D341Med (cell line): ENCODE measurements at places on chromosomes 12 and 14.

- no peak for DNase-seq
These were observed 185.7 kb upstream of the NTF3 start for GRCh38 chr12:5246196-5246595.

DNA sequence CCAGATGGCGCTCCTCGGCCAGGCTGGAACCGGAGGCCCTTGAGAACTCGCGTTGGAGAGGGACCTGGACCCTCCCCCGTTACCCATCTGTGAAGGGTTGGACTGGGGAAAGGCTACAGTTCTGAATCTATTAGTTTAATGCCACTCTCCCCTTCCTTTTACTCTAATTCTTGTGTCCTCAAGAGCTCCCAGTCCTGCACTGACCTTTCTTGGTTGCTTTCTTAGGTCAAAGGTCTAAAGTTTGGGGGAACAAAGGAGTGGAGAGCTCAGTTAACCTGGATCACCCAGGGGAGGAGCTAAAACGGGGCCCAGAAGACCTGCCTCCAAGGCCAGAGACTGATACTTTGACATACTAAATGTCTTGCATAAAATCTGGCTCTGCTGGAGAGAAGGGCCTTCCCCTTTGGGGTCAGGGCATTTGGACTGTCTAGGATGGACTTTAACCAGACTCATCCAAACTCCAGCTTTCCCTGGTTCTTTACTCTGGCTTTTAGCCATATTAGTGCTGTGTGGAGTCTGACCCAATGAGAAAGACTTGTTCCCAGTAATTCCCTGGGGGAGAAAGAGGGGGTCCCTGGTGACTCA lies 923 bp upstream of the MLF2 start:
- DNase-seq, result no peak

DNA sequence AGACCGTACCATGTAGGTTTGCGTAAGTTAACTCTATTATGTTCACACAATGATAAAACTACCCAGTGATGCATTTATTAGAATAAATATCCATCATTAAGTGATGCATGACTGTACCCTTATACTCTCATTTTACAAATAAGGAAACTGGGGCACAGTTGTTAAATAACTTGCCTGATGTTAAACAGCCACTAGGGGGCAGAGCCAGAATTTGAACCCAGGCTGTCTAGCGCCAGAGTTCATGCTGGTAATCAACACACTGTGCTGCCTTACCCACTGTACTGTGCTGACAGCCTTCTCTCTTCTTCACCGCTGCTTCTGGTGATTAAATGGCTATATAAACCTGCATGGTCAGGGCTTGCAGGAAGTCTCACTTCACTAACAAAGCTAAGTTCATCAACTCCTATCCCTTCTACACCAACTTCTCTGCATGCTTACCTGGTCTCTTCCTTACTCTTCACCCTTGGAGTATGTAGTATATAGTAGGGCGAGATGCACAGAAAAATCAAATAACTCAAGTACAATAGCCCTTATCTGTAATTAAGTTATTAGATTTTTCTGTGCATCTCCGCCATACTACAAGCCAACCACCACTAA lies 43.6 kb upstream of the APPL2 start:
- peak; percentile 55 for DNase-seq

DNA sequence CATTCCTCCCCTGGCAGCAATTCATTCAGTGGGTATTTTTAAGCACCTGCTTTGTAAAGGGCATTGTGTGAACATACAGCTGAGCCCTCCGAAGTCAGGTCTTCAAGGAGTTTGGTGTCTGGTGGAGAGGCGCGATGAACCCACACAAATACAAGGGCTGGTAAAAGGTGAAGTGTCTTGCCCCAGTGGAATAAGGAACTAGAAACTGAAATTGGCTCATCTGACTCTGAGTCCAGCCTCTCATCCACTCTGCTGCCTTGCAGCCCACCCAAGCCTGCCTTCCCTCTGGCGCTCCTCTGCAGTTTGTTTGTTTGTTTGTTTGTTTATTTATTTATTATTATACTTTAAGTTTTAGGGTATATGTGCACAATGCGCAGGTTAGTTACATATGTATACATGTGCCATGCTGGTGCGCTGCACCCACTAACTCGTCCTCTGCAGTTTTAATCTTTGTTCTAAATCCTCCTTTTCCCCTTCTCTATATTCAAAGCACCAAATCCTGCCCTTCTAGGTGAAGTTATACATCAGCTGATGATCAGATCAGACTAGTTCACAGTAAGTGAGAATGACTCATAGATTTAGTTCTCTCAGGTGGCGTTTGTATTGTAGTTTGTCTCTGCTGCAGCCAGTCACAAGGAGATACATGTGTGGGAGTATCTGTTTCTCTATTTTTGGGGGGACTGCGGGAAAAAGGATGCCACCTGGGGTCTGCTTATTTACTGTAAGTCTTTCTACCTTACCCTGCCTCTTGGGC lies 394.5 kb downstream of the APAF1 start:
- DNase-seq, result no peak

- DNase-seq, result no peak
These were observed 4.3 kb upstream of the MMP19 start for GRCh38 chr12:55847033-55847432.

GRCh38 chr12:1157046-1157445 lies 166.0 kb downstream of the ERC1 start:
- no peak for DNase-seq

GRCh38 chr12:108839890-108840230 lies 17.5 kb downstream of the SSH1 start:
- DNase-seq, result no peak

DNA sequence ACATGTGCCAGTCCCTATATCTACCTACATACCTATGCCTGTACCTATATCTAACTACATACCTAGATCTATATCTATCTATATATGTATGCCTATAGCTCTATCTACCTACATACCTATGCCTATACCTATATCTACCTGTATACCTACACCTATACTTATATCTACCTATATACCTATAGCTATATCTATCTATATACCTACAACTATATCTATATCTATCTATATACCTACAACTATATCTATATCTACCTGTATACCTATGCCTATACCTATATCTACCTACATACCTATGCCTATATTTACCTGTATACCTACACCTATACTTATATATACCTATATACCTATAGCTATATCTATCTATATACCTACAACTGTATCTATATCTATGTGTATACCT lies 56.6 kb downstream of the TBX3 start:
- no peak for DNase-seq

DNA sequence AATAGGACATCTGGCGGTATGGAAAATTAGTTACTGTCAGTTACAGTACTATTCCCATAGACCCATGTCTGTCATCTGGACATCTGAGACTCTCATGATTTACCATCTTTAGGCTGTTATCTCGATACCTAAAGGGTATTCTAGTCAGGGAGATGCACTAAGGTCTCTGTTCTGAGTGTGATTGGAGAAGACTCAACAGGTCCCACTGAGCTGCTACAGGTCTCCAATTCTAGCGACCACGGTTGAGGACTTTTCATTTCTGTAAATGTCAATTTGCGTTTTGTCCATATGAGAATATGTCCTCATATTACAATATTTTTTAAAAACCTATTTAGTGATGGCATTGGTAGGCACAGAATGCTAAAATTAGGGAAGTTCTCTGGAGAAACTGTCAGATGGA lies 1160.2 kb downstream of the TMEM121 start:
- DNase-seq, result no peak

- DNase-seq, result no peak
These were observed 44.4 kb downstream of the ANO6 start for GRCh38 chr12:45260104-45260815.

DNA sequence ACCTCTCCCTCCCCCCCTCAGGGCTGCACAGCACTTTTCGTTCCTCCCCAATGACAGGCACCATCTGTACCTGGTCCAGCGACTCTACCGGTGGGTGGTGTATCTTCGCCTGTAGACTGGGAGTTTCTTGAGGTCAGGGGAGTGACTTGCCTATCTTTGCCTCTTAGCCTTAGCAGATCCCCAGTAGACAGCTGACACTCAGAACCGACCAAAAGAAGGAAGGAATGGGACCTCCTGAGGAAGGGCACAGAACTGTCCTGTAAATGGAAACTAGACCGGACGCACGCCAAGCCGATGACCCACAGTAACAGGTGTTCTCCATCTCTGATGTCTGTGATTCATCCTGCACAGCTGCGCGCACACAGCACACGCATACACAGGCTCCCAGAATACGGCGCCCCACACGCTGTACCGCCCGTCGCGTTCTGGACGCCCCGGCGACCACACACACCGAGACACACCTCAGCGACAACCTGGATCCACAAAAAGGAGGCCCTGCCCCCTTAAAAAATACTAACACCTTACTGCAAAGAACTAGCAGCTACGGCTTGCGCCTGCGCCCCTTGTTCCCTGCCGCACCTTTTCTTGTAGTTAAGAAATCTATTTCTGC lies 673 bp upstream of the TTC9 start:
- peak; percentile 61 for DNase-seq

- no peak for DNase-seq
These were observed 3.3 kb upstream of the RPH3A start for GRCh38 chr12:112788205-112788604.

- DNase-seq, result no peak
These were observed 175.2 kb downstream of the RMST start for GRCh38 chr12:97637770-97638169.

DNA sequence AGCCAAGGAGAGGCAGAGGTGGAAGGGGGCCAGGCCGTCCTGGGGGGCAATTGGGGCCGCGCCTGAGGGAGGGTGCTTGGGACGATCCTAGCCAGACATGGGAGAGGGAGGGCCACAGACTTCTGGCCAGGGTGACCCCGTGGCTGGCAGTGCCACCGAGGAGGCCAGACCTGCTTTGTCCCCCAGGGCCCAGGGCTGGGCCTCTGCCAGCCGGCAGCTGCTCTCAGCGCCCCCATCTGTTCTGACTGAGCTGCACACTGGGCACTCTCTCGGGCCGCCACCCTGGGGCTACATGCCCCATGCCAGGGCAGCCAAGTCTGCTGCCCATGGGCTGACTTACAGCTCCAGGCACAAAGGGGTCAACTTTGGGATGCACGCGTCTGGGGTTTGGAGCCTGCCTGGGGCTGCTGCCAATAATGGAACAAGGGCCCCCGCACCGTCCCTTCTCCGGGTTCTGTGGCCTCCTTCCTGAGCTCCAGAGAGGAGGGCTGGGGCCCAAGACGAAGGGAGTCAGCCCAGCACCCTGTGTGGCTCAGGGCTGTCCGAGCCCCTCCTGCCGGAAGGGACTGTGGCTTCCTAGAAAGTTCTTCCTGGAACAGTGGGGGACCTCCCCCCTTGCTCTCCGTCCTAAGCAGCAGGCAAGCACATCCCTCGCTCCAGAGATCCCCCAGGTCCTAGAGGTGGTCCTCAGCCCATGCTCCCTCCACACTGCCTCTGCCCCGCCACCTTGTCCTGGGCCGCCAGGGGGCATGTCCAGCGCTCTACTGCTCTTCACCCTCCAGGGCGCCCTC lies 1.1 kb downstream of the ADSS1 start:
- no peak for DNase-seq

GRCh38 chr14:92607702-92608429 lies 94.3 kb downstream of the RIN3 start:
- DNase-seq, result no peak

- no peak for DNase-seq
These were observed 122.4 kb upstream of the SOX5 start for GRCh38 chr12:24071842-24072241.

- DNase-seq, result no peak
These were observed 545 bp downstream of the CPSF2 start for GRCh38 chr14:92122351-92122677.

- DNase-seq, result no peak
These were observed 78.3 kb downstream of the TSHR start for GRCh38 chr14:81033698-81034240.

DNA sequence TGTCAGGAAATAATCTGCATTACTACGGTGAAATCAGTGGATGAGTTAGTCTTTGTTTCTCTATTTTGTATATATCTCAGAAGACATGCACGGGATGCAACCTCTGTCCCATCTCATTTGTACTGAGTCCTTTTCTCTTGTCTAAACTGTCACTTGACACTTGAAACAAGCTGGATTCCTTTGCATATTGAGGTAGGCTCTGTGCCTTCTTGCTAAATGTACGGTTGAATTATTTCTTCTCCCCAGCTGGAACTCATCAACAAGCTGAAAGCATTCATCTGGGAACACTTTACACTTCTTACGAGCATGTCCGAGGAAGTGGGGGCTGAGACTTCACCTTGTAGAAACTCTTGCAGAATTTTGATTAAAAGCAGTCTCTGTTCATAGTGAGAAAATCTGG lies 119.5 kb downstream of the VEZT start:
- no peak for DNase-seq

DNA sequence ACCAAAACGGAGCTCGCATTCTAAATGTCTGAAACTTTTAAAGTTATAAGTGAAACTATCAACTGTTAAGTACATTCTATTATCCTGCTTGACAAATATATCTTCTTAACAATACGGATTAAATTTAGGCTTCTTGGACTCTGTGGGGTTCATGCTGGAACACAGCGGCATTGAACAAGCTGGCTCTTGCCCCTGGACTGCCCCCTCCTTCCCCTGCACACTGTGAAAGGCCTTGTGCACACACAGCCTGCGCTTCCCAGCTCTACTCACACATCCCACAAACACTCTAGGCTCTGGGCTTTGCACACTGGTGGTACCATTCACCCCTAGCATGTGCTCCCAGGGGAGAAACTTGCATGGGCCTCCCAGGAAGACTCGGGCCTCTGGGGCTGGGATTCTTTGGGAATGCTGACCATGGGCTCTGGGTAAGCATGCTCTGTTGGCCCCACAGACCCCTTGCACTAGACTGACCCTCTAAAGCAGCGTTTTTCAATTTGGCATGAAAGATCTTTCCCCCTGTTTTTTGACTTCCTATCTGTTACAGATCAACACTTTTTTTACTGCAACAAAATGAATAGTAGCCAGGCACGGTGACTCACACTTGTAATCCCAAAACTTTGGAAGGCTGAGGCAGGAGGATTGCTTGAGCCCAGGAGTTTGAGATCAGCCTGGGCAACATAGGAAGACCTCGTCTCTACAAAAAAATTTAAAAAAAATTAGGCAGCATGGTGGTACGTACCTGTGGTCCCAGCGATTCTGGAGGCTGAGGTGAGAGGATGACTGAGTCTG lies 96.2 kb upstream of the CPM start:
- no peak for DNase-seq
